HCT116 (cell line): ENCODE measurements at places on chromosomes 4 and X. TPM values are rescaled to one million over a fixed set of nuclear protein-coding genes. Genes with fewer than 3 reads are reported as not detected.

GRCh38 chr4:72951628-72952027, 117.9 kb downstream of the COX18 start:
- H3K36me3 ChIP-seq, result no peaks in the 10 kb centered on the region
- no peak for DNase-seq
- H3K4me1 ChIP-seq, result no peaks in the 10 kb centered on the region
- H3K27ac ChIP-seq, result no peak overlapping the region
- H3K27me3 ChIP-seq, result 0 out of 2 replicates have a peak, but pooled peaks cover 4% of the 10 kb centered on the region

GRCh38 chr4:76276813-76277212, 25.3 kb downstream of the FAM47E start:
- no peak overlapping the region for H3K4me3 ChIP-seq
- no peak overlapping the region for H3K27ac ChIP-seq
- no peaks in the 10 kb centered on the region for H3K36me3 ChIP-seq
- no peaks in the 10 kb centered on the region for H3K27me3 ChIP-seq
- no peaks in the 10 kb centered on the region for H3K4me1 ChIP-seq

- no peak overlapping the region for H3K4me3 ChIP-seq
- H3K4me1 ChIP-seq, result no peaks in the 10 kb centered on the region
- H3K27ac ChIP-seq, result no peak overlapping the region
These were observed 94.6 kb upstream of the WDR44 start for GRCh38 chrX:118251271-118251670.

GRCh38 chrX:118114971-118115370, 1.6 kb downstream of the KLHL13 start:
- H3K4me3 ChIP-seq, result no peak overlapping the region
- no peaks in the 10 kb centered on the region for H3K36me3 ChIP-seq
- H3K27ac ChIP-seq, result no peak overlapping the region
- H3K4me1 ChIP-seq, result peaks cover 10% of the 10 kb centered on the region

Gene MSN
- 119 TPM for total RNA-seq

Gene DUSP21
- not detected for total RNA-seq

Gene MMAA
- total RNA-seq, result 3.6 TPM

Gene LONRF3
- 3.1 TPM for total RNA-seq

Gene NXF2B
- not detected for total RNA-seq

Gene CXCL5
- total RNA-seq, result not detected
